ENCODE measurements at places on chromosomes 12 and 14. TPM values are rescaled to one million over a fixed set of nuclear protein-coding genes. Genes with fewer than 3 reads are reported as not detected.

BCL11B gene
- not detected for total RNA-seq

CLEC4A gene
- total RNA-seq: not detected

TAS2R9 gene
- not detected for total RNA-seq

SMCO2 gene
- not detected for total RNA-seq

BEGAIN gene
- total RNA-seq: not detected

MYH6 gene
- total RNA-seq: not detected

TMEM233 gene
- not detected for total RNA-seq

CLEC9A gene
- not detected for total RNA-seq

GRCh38 chr14:92885279-92886061, 37.5 kb upstream of the CHGA start:
- DNase-seq: no peak

DNA sequence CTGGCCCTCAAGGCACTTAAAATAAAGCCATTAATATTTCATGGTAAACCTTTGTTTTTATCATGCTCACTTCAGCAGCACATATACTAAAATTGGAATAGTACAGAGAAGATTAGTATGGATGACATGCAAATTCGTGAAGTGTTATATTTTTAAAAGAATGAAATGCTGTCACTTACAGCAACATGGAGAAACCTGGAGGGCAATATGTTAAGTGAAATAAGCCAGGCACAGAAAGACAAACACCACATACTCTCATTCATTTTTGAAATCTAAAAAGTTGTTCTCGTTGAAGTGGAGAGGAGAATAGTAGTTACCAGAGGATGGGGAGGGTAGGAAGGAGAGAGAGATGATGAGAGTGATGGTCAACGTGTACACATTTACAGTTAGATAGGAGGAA, 45.4 kb upstream of the ATP2B1 start:
- DNase-seq: no peak

DNA sequence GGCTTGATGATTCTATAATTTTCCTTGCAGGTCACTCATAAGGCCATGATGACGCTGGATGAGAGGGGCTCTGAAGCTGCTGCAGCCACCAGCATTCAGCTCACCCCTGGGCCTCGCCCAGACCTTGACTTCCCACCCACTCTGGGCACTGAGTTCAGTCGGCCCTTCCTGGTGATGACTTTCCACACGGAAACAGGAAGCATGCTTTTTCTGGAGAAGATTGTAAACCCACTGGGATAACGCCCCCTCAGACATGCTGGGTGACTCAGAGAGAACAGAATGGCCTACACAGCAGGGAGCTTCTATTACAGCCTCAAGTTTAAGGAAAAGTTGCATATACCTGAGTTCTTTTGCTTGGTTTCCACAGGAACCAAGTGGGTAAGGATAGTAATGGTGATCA, 34.3 kb downstream of the SERPINA3 start:
- no peak for DNase-seq

GRCh38 chr12:109144224-109144623, 27.8 kb downstream of the ACACB start:
- DNase-seq: no peak

GRCh38 chr14:23359167-23359626, 5.8 kb downstream of the EFS start:
- no peak for DNase-seq

DNA sequence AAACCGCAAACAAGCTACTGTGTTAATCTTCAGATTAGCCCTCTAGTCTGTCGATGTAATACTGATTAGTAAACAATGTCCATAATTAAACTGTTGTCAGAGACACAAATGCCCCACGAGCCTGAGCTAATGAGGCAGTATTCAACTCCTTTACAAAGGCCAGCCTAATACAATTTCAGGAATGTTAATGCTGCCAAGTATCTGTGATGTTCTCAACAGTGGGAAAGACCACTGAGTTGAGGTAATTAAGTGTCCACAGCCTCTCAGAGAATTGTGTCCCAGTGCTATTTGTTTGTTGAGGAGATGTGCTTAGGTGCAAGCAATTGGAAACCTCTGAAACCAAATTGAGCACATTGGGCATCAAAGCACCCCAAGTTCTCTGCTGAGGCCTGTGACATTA, 139.4 kb upstream of the CDKN3 start:
- DNase-seq: no peak

DNA sequence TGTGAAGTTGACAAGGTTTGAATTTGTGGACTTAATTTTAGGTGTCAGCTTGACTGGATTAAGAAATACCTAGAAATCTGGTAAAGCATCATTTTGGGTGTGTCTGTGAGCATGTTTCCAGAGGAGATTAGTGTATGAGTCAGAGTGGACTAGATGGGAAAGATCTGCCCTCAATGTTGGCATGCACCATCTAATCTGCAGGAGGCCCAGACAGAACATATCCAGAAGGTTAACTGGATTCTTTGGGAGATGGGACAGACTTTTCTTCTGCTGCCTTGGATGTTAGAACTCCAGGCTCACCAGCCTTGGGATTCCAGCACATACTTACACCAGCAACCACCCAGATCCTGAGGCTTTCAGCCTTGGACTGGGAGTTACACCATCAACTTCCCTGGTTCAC, 14.1 kb downstream of the SGPP1 start:
- no peak for DNase-seq

DNA sequence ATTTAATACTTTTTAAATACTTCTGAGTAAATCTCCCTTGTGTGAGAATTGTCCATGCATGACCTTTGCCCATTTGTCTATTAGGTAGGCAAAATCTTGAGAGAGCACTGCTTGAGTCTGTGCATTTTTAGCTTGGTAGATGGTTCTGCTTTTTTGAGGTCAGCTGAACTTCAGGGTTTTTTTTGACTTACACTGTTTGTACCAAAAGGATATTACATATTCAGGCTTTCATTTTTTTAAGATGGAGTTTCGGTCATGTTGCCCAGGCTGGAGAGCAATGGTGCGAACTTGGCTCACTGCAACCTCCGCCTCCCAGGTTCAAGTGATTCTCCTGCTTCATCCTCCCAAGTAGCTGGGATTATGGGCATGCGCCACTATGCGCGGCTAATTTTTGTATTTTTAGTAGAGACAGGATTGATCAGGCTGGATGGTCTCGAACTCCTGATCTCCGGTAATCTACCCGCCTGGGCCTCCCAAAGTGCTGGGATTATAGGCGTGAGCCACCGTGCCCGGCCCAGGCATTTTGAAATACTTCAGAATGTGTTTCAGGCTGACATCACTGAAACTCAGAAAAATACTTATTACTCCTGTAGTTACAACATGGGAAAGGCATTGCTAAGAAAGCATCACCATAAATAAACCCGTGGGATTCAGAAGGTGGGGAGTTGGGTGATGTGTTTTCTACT, 11.1 kb downstream of the RASSF3 start:
- DNase-seq: no peak

DNA sequence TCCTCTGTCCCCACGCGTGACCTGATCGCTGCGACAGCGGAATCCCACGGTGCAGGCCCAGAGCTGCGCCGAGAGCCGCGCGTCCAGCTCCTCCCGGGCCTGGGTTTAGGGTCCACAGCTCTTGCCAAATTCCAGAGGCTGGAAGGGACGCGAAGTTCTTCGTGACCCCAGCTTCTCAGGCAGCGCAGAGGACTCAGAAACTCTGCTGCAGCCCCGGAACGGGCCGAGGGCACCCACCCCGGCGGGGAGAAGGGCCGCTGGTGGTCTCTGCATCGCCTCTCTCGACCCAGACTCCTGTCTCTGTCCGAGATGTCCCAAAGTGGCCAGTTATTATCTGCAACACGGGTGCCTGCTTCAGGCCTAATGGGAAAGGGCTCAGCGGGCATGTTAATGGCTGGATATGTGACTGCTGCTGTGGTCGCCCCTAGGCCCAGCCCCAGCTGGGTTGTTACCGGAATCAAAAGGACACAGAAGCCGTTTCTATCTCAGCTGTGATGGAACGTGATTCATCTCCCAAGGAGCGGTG, 236.4 kb downstream of the VRK1 start:
- DNase-seq: no peak

GRCh38 chr12:78361683-78362082, 502.9 kb upstream of the SYT1 start:
- DNase-seq: no peak

DNA sequence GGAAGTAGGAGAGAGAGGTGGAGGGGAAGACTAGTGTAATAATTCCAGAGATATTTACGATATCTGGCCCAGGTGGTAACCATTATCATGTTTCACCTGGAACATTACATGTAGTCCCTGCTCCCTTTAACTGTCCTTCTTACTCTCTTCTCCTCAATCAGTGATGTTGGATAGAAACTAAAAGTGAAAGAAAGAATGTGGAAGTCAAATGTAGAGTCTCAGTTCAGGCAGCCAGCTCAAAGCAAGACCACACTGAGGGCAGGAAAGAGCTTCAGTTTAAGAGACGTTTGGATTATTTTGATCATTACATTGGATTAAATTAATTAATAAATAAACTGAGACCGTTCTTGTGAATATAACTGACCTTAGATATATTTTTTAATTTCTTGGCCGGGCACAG, 594.4 kb downstream of the FLRT2 start:
- DNase-seq: no peak

- no peak for DNase-seq
Measured at GRCh38 chr12:2756756-2757155, 38.0 kb upstream of the FKBP4 start.

- DNase-seq: no peak
Measured at GRCh38 chr12:126454581-126454980, 1389.3 kb downstream of the AACS start.
